ENCODE measurements at places on chromosomes 6 and 20.

DNA sequence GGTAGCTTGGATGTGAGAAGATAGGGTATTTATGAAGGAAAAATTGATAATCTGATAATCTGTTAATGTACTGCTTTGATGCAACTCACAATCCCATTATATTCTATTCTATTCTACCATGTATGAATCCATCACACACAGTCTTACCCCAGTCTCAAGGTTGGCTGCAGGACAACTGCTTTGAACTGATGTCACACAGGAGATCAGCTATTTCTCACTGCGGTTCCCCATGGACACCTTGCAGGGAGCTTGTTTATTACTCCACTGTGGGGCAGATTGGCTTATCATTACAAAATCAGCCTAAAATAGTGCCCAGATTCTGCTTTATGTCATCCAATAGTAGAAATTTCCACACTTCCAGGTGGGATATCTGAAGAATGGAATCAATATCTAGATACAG, 61.0 kb upstream of the HS3ST5 start:
- no peak for DNase-seq

- DNase-seq: no peak
Measured at GRCh38 chr6:21902628-21903169, 309.1 kb downstream of the SOX4 start.

GRCh38 chr6:25279748-25280343, 672 bp downstream of the CARMIL1 start:
- DNase-seq: no peak

GRCh38 chr6:127554435-127555006, 22.5 kb upstream of the C6orf58 start:
- peak; percentile 46 for DNase-seq

DNA sequence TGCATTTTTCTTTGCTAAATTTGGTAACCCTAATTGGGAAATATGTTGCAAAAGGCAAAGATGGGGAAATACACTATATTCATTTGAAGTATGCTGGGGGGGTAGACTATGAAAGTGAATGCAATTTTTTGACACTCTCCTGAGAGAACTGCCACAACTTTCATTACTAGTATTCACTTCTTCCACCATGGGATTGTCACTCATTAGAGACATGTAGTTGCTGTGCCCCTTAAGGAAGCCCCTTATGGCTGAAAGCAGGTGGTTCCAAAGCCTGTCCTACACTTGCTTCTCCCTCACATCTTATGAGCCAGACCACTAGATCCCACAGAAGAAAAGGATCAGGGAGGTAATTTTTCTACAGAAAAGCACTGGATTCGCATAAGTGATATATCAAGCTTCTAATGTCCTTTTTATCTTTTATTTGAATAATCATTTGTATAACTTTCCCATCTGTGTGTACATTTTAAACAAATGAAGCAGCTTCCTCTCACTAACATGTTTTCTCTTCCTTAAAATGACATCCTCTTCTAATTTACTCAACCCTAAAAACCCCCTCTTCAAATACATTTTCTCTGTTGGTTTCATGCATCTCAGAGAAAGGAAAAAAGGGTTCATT, 83.8 kb downstream of the GCLC start:
- no peak for DNase-seq

GRCh38 chr6:32424589-32425300, 14.9 kb upstream of the HLA-DRA start:
- DNase-seq: no peak

GRCh38 chr20:51573576-51574243, 31.2 kb upstream of the NFATC2 start:
- DNase-seq: no peak

- DNase-seq: no peak
Measured at GRCh38 chr6:15507221-15507620, 155.6 kb downstream of the DTNBP1 start.

DNA sequence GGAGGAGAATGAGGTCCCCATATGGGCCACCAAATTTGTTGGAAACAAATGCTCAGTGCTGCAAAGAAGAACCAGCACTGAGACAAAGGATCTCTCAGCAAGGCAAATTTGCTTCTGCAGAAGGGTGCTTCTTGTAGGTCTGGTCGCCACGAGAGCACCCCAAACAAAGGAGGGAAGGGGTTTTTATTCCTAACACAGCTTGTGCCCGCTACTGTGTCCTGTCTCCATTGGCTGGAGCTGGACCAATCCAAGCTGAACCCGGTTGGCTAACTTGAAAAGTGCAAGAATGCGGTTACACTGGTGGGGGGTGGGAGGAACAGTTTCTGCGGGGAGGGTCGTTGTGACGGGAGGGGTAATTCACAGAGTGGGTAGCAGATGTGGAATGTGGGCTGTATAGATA, 54.1 kb upstream of the TULP1 start:
- DNase-seq: no peak

DNA sequence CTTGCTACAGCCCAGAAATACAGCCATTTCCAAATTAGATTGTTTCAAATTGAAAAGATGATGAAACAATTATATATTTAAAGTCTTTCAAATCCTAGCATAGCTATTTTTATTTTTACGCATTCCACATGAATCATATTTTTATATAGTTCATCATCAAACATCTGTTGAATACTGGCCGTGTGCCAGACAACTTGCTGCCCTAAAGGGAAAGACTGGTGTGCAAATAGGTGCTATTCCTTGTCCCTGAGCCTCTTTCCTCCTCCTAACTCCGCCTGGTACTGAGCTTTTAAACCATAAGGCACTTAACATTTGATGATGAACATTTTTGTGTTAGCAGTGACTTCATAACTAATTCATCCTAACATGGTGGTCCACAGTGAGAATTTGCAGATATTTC, 18.7 kb upstream of the PLCG1 start:
- no peak for DNase-seq

- no peak for DNase-seq
Measured at GRCh38 chr20:25476106-25477013, 68.9 kb downstream of the GINS1 start.

DNA sequence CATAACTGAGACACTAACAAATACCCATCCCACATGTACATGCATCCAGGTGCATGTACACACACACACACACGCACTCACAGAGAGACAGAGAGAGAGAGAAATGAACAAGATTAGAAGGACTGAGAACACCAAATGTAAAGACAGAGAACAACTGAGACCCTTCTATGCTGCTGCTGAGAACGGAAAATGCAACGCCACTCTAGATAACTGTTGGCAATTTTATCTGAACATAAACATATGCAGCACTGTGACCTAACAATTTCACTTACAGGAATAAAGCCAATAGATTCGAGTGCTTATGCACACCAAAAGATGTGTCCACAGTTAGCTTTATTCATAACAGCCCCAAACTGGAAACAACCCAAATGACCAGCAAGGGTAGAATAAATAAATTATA, 103.8 kb upstream of the LY86 start:
- DNase-seq: no peak

DNA sequence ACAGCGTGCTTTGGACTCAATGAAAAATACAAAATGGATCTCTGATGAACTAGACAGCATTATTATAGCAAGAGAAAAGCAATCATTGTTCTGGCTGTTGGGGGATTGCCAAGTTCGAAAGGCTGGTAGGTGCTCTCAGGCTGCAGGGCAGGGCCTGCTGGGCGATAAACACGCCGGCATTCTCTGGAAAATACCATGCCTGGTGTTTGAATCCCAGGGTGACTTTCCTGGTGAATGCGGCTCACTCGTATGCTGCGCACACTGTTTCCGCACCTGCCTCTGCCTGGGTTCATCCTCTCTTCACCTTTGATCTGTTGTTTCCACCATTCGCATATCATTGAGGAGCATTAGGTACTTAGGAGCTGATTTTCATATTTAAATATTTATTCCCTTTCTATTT, 37.4 kb downstream of the GCNT2 start:
- DNase-seq: no peak

GRCh38 chr20:12860619-12861247, 148.0 kb upstream of the SPTLC3 start:
- DNase-seq: no peak

DNA sequence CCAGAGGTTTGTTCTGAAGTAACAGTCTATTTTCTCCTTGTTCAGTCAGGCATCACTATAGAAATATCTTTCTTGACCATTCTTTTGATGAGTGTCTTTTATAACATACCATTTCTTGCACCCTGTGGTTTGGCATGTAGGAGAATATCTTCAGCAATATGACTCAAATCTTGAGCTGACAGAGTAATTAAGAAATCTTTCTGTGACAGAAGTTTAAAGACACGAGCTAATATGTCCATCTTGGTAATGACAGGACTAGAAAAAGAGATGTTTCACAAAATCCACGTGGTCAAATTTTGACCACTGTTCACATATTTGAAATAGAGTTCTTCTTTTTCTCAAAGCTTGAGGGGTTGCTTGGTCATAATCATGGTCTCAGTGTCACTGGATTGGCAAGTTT, 149.9 kb downstream of the MYB start:
- no peak for DNase-seq

DNA sequence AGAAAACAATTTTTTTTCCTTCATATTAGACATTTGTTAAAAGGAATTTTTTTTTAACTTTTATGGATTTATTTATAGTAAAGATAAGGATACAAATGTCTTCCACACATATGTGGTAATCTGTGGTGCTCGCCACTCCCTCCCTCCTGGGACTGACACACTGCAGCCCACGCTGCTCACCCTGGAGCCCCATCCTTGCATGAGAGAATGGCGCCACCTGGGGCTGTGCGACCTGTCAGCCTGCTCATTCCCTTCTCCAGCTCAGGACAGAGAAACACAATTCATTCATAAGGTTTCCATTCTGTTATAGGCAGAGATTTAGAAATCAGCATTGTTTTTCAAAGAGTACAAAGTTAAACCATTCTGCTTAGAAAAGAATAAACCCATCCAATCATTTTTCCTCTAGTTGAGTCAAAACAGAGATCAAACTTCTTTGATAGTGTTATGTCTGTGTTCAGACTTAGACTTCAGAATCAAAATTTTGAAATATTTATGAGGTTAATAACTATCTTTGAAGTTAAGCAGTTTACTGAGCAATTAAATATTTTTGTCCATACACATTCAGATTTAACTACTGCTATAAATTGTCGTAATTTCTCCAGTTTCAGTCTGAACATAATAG, 42.8 kb upstream of the DYNLRB1 start:
- DNase-seq: peak; percentile 72

DNA sequence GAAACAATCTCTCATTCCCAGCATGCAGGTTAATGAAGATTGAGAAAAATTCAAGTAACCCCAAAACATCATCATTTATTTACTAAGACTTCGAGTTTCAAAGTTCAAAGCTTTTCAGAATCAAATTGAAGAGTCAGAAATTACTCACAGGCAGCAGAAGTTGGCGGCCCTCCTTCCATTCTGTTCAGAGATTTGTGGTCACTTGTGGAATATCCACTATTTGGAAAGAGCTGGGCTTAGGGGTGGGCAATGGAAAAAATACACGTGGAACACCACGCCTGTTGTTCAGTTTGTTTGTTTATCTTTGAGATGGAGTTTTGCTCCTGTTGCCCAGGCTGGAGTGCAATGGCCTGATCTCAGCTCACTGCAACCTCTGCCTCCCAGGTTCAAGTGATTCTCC, 108.6 kb upstream of the NAA20 start:
- no peak for DNase-seq

- no peak for DNase-seq
Measured at GRCh38 chr6:110511401-110511800, 35.0 kb upstream of the SLC22A16 start.

DNA sequence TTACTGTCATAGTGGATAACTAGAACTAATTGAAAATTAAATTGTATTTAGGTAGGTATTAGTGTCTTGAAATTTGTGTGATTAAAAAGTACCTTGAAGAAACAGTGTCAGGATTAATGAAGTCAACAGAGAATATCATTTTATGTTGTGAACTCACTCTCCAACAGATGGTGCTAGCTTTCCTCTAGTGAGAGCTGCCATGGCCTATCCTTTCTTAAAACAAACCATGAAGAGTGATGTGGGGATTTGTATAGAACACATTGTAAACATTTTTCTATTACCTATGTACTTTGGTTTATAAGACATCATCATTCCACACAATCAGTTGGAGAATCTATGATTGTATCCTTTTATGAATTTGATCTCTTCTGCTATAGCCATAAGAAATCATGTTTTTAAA, 4.8 kb upstream of the SRSF12 start:
- DNase-seq: peak; percentile 53

DNA sequence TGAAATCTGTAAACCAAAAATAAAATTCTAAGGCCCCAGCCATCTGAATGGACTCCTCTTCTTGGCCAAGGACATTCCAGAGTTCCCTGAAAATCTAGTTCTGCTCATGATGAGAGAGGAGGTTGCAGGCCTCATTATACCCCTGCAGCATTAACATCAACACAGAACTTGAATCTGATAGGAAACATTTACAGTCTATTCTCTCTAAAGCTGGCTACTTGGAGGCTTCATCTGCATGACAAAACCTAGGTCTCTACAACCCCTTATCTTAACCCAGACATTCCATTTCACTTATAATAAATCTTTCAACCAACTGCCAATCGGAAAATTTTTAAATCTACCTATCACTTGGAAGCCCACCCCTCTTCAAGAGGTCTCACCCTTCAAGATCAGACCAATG, 15.7 kb downstream of the RTN4IP1 start:
- DNase-seq: no peak

- DNase-seq: no peak
Measured at GRCh38 chr6:56073315-56073714, 174.1 kb downstream of the COL21A1 start.

- DNase-seq: no peak
Measured at GRCh38 chr20:50561379-50562078, 51.3 kb downstream of the PTPN1 start.

DNA sequence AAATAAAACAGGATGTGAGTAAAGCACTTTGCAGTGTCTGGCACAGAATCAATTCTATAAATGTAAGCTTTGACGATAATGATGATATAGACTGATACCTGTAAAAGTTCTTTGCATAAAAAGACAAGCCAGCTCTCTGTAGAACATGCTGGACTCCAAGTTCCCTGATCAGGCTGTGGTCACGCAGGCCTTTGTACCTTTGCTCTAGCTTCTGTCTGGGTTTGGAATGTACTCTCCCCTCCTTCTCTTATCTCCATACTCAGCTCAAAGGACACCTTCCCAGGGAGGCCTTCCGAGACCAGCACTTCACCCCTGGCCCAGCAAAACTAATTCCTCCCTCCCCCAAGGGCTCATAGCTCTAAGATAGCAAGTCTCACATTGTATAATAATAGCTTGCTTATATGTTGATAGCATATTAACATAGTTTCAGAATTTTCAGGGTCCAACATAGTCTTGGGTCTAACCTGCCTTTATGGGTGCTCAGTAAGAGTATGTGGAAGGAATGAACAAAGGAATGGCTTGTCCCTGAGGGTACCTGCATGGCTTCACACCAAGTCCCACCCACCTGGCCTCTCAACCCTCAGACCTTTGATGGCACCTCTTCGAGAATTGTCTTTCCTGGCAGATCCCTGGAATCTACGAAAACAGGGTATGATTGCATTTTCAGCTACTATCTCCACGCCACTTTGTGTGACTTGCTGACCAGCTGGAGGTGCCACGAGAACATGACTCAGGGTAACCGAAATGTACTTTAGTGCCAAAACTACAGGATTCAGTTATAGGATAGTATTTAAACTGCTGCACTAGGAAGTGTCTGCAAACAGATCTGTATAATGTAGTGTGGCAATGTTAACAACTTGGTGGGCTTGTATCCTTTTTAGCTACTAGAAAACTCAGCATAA, 41.7 kb upstream of the PIM1 start:
- DNase-seq: peak; percentile 97

- DNase-seq: no peak
Measured at GRCh38 chr20:5195655-5196054, 68.8 kb downstream of the CDS2 start.

GRCh38 chr6:159984268-159984786, 15.4 kb downstream of the IGF2R start:
- DNase-seq: no peak

All from HepG2 (cell line).